CD8-positive, alpha-beta T cell (primary cell): ENCODE measurements at places on chromosomes 5 and 9. TPM values are rescaled to one million over a fixed set of nuclear protein-coding genes. Genes with fewer than 3 reads are reported as not detected.

DNA sequence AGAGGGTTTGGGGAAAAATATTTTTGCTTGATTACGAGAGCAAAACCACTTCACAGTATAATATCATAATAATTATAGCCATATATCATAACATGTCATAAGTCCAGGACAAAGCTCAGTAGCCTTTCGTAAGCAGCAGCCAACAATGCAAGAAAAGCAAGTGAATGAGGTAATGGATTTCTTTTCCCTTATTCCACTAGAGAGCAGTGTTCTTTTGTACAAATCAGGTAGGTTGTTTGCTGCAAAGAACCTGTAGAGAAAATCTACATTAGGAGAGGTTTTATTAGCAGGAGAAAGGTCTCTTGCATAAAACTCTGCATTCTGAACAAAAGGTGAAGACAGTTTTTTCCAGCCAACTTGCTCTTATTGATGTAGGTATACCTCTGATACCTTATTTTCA lies 1033.4 kb downstream of the TLE4 start:
- DNase-seq, result no peak

The RASGEF1C gene
- not detected for total RNA-seq

DNA sequence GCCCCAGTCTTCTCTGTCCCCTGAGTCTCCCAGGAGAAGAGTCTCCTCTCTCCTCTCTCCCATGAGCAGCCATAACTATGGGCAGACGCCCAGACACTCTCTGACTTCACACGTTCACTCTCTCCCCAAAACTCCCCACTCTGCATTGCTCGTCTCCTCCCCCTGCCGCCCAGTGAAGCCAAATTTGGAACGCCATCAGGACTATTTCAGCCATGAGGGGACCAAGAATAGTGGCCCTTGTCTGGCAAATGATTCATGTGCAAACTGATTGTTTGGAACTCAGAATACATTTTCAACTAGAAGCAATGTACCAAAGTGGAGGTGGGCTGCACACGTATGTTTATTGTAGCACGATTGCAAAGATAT lies 20.9 kb downstream of the CMBL start:
- DNase-seq, result no peak

The INSYN2B gene
- total RNA-seq, result not detected

GRCh38 chr9:129719135-129719534 lies 33.7 kb downstream of the PTGES start:
- DNase-seq, result no peak

The FANCC gene
- 6.1 TPM for total RNA-seq

- DNase-seq, result no peak
Measured at GRCh38 chr5:157137691-157138090, 5.0 kb downstream of the MED7 start.

The LPAR1 gene
- total RNA-seq, result not detected
